ENCODE measurements at places on chromosomes 3 and 15. TPM values are rescaled to one million over a fixed set of nuclear protein-coding genes. Genes with fewer than 3 reads are reported as not detected.

Gene MCTP2
- polyA plus RNA-seq = 0.70 TPM

Gene NTRK3
- not detected for polyA plus RNA-seq

Gene EXD1
- polyA plus RNA-seq = not detected

Gene RPL22L1
- 83.0 TPM for polyA plus RNA-seq

Gene P2RY1
- polyA plus RNA-seq = 0.09 TPM

Gene SPATA12
- not detected for polyA plus RNA-seq

Gene DNAH12
- not detected for polyA plus RNA-seq

Gene DUOX1
- polyA plus RNA-seq = 1.8 TPM

Gene SPINK8
- not detected for polyA plus RNA-seq

Gene RABL3
- 28.4 TPM for polyA plus RNA-seq

DNA sequence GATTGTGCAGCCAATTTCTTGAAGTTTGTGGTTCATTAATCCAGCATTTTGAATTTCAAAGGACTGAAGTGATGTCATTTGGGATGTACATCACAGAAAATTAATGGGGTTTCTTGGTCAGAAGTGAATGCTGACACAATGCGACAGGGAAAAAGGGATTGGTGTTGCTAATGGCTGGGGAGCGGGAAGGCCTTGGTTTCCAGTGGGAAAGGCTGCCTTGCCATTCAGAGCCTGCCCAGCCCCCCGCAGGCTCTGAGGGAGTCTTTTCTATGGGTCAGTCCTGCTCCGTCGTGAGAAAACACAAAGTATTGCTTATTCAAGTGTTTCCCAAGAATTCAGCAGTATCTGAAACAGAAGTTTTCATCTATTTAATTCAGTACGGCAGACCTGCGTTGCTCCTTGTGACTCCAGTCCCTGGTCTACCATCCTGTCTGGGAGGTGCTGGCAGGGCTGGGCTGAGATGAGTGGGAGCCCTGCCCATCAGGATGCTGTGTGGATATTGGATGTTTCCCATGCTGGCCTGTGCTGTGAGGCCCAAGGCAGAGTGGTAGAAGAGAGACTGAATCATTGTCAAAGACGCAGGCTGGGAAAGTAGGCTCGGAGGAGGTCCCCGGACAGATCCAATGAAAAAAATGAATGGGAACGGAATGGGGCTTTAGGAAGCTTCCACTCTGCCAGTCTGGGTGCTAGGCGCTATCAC is 111.2 kb upstream of the KLHL25 start:
- H3K36me3 ChIP-seq = no peaks in the 10 kb centered on the region
- no peaks in the 10 kb centered on the region for H3K27me3 ChIP-seq
- H3K4me1 ChIP-seq = no peaks in the 10 kb centered on the region
- no peak for DNase-seq
- no peak overlapping the region for H3K4me3 ChIP-seq

- no peak for DNase-seq
- H3K27me3 ChIP-seq = no peaks in the 10 kb centered on the region
- peaks cover 18% of the 10 kb centered on the region for H3K4me1 ChIP-seq
- no peak overlapping the region for H3K4me3 ChIP-seq
- H3K36me3 ChIP-seq = no peaks in the 10 kb centered on the region
Observed at GRCh38 chr15:95874637-95875036, 455.9 kb upstream of the NR2F2 start.

- H3K4me3 ChIP-seq = no peak overlapping the region
- H3K4me1 ChIP-seq = peaks cover 14% of the 10 kb centered on the region
- no peak for DNase-seq
- no peaks in the 10 kb centered on the region for H3K36me3 ChIP-seq
- no peak overlapping the region for H3K27ac ChIP-seq
Observed at GRCh38 chr3:149417174-149417573, 39.7 kb upstream of the TM4SF1 start.

- H3K36me3 ChIP-seq = no peaks in the 10 kb centered on the region
- peak; percentile 83 for DNase-seq
- H3K4me1 ChIP-seq = peaks cover 10% of the 10 kb centered on the region
- no peak overlapping the region for H3K4me3 ChIP-seq
Observed at GRCh38 chr3:87311309-87311708, 34.9 kb upstream of the POU1F1 start.

DNA sequence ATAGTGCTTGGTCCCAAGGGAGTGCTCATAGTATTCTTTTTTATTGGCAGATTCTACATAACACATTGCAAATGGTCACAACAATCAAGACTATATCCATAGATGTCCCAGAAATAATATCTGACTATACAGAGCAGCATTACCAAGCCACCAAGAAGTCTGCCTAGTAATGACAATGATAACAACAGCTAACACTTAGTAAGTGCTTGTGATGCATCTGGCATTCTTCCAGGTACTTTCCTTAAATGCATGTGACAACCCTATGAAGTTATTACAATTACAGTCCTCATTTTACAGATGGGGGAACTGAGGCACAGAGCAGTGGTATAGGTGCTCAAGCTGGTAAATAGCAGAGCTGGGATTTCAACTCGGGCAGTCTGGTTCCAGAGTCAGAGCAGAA is 49.6 kb upstream of the ICE2 start:
- H3K36me3 ChIP-seq = no peaks in the 10 kb centered on the region
- DNase-seq = peak; percentile 39
- no peak overlapping the region for H3K4me3 ChIP-seq
- peaks cover 2% of the 10 kb centered on the region for H3K4me1 ChIP-seq
- H3K27ac ChIP-seq = no peak overlapping the region
- H3K27me3 ChIP-seq = no peaks in the 10 kb centered on the region

DNA sequence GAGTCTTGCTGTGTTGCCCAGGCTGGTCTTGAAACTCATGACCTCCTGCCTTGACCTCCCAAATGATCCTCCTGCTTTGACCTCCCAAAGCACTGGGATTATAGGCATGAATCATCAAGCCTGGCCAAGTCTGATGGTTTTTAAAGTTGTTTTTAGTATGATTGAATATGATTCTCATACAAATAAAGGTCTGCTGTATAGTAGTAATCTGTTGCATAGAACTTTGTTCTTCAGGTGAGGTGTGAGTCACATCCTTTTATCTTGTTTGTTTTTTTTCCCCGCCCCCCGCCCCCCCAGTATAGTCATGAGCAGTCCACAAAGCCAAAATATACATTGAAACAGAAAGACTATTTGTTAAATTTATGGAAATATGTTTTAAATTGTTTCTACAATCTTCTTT is 39.0 kb downstream of the UBE2E2 start:
- DNase-seq = no peak
- H3K4me1 ChIP-seq = 0 out of 2 replicates have a peak, but pooled peaks cover 3% of the 10 kb centered on the region
- no peaks in the 10 kb centered on the region for H3K36me3 ChIP-seq
- H3K4me3 ChIP-seq = no peak overlapping the region
- H3K27me3 ChIP-seq = no peaks in the 10 kb centered on the region
- no peak overlapping the region for H3K27ac ChIP-seq

GRCh38 chr3:51916418-51916817 is 13.3 kb upstream of the IQCF1 start:
- H3K4me1 ChIP-seq = no peaks in the 10 kb centered on the region
- peak; percentile 6 for DNase-seq
- H3K27me3 ChIP-seq = peaks cover 11% of the 10 kb centered on the region
- H3K36me3 ChIP-seq = no peaks in the 10 kb centered on the region
- no peak overlapping the region for H3K27ac ChIP-seq

- no peak overlapping the region for H3K4me3 ChIP-seq
- H3K36me3 ChIP-seq = no peaks in the 10 kb centered on the region
- H3K27me3 ChIP-seq = no peaks in the 10 kb centered on the region
- no peak overlapping the region for H3K27ac ChIP-seq
Observed at GRCh38 chr3:153551536-153552285, 389.7 kb downstream of the RAP2B start.

GRCh38 chr3:77222701-77223100 is 182.8 kb downstream of the ROBO2 start:
- H3K36me3 ChIP-seq = no peaks in the 10 kb centered on the region
- DNase-seq = no peak
- H3K4me3 ChIP-seq = no peak overlapping the region
- H3K4me1 ChIP-seq = no peaks in the 10 kb centered on the region
- no peak overlapping the region for H3K27ac ChIP-seq

DNA sequence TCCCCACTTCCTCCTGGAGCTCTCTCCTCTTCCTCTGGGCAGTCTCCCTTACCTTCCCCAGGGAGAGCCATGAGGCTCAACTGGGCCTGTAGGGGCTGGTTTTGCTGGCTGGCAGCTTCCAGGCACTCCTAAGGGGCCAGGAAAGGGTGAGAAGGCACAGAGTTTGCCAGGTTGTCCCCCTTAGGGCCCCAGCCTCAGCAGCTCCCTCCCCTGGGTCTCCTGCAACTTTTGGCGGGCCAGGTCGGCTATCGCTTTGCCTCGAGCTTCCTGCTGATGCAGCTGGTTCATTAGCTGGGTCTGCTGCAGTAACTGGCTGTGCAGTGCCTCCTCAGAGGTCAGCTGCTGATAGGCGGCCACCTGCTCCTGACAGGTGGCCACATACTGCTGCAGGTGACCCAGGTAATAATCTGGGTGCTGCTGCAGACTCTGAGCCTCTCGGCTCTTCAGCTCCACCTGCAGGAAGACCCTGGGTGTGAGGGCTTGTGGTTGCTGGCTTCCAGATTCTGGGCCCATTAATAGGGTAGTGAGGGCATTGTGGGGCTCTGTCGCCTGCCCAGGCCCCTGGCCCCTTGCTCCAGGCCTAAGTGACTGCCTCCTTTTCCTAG is 29.7 kb upstream of the OR4F6 start:
- H3K27ac ChIP-seq = no peak overlapping the region
- no peaks in the 10 kb centered on the region for H3K27me3 ChIP-seq
- peak; percentile 3 for DNase-seq
- no peaks in the 10 kb centered on the region for H3K36me3 ChIP-seq
- H3K4me3 ChIP-seq = no peak overlapping the region
- H3K4me1 ChIP-seq = no peaks in the 10 kb centered on the region

DNA sequence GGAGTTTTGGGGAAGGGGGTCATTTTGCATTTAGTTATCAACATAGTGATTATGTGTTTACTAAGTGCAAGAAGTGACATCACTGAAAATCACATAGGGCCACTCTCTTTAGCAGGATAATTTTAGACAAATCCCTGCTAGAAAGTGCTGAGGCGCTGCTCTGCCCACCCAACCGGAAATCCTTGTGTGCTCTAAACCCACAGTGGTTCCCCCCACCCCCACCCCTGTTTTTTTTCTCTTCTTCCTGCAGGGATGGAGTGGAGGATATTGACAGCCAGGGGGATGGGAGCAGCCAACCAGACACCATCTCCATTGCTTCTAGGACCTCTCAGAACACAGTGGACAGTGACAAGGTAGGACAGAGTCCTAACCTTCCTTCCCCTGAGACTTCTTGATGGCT is 234.2 kb upstream of the UMPS start:
- no peaks in the 10 kb centered on the region for H3K36me3 ChIP-seq
- no peak overlapping the region for H3K27ac ChIP-seq
- no peak for DNase-seq
- H3K4me1 ChIP-seq = no peaks in the 10 kb centered on the region

DNA sequence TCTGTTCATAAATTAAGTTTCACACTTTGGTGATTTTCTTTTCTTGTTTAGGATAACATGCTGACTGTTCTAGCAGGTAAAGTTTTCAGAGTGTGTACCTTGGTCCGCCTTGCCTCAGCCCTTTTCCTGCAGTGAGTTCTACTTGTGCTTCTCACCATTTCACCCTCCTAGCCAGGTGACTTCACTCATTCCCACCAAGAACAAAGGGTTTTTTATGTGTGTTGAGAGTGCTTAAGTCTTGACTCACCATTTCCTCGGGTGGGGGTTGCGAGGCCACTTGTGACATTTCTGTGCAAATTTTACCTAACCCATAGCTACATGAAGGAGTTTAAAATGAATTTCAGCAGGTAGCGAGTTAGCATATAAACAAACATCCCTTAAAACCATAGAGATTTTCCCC is 81.4 kb downstream of the C3orf38 start:
- no peak for DNase-seq
- no peak overlapping the region for H3K4me3 ChIP-seq
- H3K27me3 ChIP-seq = 0 out of 2 replicates have a peak, but pooled peaks cover 3% of the 10 kb centered on the region
- no peaks in the 10 kb centered on the region for H3K36me3 ChIP-seq
- H3K27ac ChIP-seq = no peak overlapping the region
- H3K4me1 ChIP-seq = no peaks in the 10 kb centered on the region

GRCh38 chr3:73098873-73099272 is 37.4 kb downstream of the EBLN2 start:
- H3K27me3 ChIP-seq = no peaks in the 10 kb centered on the region
- no peak overlapping the region for H3K27ac ChIP-seq
- H3K36me3 ChIP-seq = no peaks in the 10 kb centered on the region
- H3K4me1 ChIP-seq = peaks cover 7% of the 10 kb centered on the region
- H3K4me3 ChIP-seq = no peak overlapping the region
- DNase-seq = no peak

- H3K36me3 ChIP-seq = no peaks in the 10 kb centered on the region
- H3K27me3 ChIP-seq = no peaks in the 10 kb centered on the region
- H3K4me1 ChIP-seq = no peaks in the 10 kb centered on the region
Observed at GRCh38 chr3:182618981-182619591, 174.2 kb upstream of the ATP11B start.

GRCh38 chr15:44147636-44148035 is 47.4 kb downstream of the FRMD5 start:
- H3K27me3 ChIP-seq = no peaks in the 10 kb centered on the region
- DNase-seq = no peak
- no peak overlapping the region for H3K27ac ChIP-seq
- no peak overlapping the region for H3K4me3 ChIP-seq
- H3K36me3 ChIP-seq = no peaks in the 10 kb centered on the region

GRCh38 chr15:49199666-49200065 is 29.6 kb downstream of the GALK2 start:
- H3K4me1 ChIP-seq = no peaks in the 10 kb centered on the region
- H3K27ac ChIP-seq = no peak overlapping the region
- peaks cover 8% of the 10 kb centered on the region for H3K36me3 ChIP-seq
- H3K4me3 ChIP-seq = no peak overlapping the region
- H3K27me3 ChIP-seq = no peaks in the 10 kb centered on the region

DNA sequence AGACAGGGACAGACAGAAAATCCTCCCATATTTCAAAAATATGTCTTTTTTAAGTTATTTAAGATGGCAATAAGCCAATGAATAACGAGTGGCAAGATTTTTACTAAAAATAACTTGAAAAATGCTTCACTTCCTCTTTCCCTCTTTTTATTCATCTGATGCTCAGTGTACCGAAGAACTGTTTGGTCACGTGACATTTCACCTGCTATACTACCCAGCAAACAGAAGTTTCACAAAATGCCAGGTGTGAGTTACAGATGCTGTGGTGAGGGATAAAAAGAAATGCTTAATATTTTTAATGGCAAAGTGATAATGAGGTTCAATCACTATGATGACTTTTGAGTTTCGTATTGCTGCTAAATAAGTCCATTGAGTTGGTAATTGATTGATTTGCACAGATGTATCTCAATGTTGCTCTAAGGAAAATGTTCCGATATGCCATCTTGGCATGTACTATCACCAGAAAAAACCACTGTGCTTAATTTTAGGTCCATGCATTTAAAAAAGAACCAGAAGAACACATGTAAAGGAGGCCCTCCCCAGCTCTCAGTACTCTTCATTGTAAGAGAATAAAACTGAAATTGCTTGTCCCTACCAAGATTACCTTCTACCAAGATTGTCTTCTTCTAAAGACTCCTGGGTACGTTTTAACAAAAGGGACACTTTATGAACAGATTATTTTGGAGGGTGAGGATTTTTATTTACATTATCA is 26.0 kb upstream of the SEC62 start:
- no peak overlapping the region for H3K4me3 ChIP-seq
- no peaks in the 10 kb centered on the region for H3K36me3 ChIP-seq
- H3K4me1 ChIP-seq = no peaks in the 10 kb centered on the region
